ENCODE measurements at places on chromosomes 5 and 9.

DNA sequence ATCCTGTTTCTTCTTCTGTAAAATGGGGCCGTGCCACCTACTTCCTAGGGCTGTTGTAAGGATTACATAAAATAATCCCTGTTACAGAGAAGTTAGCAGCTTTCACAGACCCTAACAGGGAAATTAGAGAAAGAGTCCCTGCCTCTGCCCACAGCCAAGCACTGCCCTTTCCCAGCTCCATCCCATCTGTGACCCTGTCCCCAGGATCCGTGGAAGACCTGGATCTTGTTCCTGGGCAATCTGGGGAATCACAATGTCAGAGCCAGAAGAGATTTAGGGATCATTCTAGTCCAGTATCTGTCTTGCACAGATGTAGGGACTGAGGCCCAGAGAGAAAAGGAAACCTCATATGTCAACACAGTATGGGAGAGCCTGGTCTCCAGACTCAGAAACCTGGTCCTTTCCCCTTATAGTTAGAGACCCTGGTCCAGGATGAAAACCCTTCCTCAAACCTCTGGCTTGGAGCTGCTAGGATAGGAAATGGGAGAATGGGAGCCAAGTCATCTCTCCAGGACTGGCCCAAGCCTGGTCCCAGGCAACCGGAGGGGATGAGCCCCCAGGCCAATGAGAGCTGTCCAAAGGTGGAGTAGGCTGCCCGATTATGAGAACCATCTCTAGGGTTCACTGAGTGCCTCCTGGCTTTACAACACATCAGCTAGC is 12.5 kb downstream of the LHX6 start:
- DNase-seq: no peak

- no peak for DNase-seq
These were observed 6.6 kb downstream of the GALNT10 start for GRCh38 chr5:154196955-154197652.

DNA sequence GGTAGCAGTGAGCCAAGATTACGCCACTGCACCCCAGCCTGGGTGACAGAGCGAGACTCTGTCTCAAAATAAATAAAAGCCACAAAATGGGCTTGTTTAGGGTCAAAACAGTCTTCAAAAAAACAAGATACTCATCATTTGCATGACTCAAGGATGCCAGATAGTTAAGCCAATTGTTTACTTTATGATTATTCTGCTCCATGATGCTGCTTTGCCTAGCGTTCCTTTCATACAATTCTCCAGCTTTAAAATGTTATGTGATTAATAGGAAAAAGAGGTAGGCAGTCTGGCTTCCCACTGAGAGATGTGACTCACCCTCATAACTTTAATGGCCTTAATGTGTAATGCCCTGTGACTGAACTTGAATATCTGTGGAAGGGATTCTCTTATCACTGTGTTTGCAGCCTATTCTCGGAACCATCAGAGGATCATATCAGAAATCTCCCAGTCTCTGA is 364.6 kb upstream of the TRPC7 start:
- no peak for DNase-seq

- no peak for DNase-seq
These were observed 66.4 kb upstream of the PLPP1 start for GRCh38 chr5:55601204-55601618.

- DNase-seq: no peak
These were observed 10.0 kb upstream of the ATG10 start for GRCh38 chr5:81961651-81962440.

- DNase-seq: no peak
These were observed 9.2 kb downstream of the EEIG1 start for GRCh38 chr9:127971357-127972235.

GRCh38 chr9:101254733-101255433 is 129.9 kb downstream of the BAAT start:
- DNase-seq: no peak

DNA sequence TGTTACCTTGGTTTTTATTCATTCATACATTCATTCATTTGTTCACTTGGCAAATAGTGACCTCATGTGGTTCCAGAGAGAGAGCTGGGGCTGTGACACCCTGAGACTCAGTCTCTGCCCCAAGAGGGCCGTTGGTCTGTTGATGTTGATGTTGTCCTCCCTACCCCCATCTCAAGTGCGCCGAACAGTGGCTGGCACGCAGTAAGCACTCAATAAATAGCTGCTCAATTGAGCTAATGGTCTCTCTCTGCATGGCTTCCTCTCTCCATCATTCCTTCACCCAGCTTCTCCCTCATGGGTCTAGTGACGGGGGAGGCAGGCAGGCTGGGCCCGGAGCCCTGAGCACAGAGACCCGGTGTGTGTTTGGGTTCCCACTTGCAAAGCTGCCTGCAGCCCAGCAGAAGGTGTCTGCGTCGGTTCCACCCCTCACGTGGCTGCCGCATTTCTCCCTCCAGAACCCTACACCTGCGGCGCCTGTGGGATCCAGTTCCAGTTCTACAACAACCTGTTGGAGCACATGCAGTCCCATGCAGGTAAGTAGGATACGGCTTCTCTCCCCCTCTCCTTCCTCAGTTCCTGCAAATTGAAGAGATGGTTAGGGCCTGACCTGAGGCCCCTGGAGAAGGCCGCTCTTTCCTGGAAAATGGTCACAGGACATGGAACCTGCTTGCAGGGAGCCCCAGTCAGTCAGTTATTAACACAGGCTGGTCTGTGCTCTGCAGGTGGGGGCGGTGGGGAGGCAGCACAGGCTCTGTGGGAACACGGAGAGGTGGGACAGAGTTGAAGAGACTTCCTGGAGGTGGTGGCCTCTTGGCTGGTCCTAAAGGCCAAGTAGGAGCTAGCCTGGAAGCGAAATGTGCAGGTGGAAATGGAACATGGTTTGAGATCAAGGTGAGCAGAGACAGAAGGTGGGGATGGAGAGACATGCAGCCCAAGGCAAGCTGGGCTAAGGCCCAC is 42.0 kb downstream of the AMBP start:
- no peak for DNase-seq

GRCh38 chr9:86722706-86723075 is 224.6 kb downstream of the GAS1 start:
- no peak for DNase-seq

DNA sequence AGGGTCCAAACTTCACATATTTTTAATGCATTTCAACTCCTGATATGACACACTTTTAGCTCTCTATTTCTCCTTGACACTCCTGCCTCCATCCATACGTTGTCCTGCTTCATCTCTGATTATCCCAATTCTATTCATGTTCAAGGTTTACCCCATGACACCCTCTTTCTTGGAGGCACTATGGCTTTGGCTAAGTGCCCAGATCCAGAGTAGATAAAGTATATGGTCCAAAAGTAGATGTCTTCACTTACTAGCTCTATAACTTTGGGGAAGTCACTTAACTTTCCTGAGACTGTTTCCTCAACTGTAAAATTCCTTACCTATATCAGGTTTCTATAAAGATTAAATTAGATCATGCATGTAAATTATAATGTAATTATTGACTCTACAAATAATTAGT is 36.1 kb downstream of the SLC22A5 start:
- no peak for DNase-seq

DNA sequence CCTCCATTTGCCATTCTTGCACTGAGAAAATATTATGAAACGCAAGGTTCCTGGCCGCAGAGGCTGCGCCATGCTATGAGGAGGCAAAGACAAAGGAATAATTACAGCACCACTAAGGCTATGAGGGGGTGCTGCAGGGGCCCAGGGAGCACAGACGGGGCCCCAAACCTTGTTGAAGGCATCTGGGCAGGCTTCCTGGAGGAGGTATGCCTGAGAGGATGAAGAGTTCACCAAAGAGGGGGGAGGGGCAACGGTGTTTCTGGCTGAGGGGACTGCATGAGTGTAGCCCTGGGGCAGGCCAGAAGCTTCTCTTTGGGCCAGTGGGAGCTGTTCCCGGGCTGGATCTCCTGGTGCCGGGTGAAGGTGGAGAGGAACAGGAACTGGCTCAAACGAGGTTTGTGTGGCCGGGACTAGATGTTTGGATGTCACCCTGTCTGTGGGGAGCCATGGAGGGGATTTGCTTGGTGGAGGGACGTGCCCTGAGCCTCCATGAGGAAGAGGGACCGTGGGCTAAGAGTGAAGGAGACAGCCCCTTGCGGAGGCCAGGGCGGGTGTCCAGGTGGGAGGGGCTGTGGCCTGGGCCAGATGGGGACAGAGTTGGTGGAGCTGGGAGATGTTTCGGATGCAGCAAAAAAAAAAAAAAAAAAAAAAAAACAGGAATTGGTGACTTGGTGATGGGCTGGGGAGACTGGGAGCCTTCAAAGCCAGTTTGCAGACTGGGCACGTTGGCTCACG is 28.2 kb downstream of the PTGES start:
- DNase-seq: no peak

GRCh38 chr5:36982146-36982545 is 105.6 kb downstream of the NIPBL start:
- no peak for DNase-seq

DNA sequence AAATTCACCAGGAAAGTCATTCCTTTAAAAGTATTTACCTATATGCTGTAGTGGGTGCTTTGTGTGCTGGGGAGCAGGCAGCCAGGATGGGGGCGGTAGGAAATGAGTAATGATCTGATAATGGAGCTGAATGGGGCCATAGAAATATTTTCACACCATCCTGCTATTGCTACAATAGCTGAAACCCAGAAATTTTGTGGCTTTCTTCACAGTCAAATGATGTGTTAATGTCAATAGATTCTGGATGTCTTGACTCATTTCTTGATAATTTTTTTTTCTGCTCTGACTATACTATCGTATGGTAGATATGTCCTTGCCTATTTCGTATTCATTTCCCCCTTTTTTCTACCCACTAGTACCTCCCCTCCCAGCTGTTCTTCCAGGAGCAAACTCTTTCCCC is 59.5 kb downstream of the RORB start:
- DNase-seq: peak; percentile 3

DNA sequence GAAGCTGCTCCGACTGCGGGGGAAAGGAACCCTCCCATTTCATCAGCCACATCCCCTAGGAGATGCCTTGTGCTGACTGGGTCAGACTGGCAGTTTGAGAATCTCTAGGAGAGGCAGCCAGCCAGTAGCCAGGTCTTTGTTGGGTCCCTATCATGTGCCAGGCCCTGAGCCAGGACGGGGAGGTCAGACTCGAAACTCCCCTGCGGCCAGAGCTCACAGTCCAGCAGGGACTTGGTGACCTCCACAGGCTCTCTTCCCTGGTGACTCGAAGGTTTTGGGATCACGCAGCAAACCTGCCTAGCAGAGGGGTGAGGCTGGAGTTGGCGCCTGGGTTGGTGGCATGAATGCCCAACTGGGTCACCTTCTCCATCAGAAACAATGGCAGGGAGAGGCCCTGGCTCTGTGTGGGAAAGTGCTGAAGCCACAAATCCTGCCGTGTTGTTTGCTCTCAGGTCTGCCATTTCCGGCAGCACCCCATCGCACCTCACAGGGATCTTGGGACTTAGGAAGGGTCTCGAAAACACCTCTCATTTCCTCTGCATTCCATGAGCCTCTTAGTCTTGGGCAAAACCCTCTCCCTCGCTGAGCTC is 14.4 kb upstream of the ORM1 start:
- no peak for DNase-seq

GRCh38 chr5:132369007-132369473 is 470 bp upstream of the SLC22A5 start:
- DNase-seq: no peak

GRCh38 chr9:27622693-27623340 is 49.5 kb upstream of the C9orf72 start:
- no peak for DNase-seq

GRCh38 chr9:98811051-98811650 is 3.7 kb downstream of the GALNT12 start:
- DNase-seq: no peak

GRCh38 chr9:111178331-111179055 is 140.2 kb upstream of the LPAR1 start:
- no peak for DNase-seq

- no peak for DNase-seq
These were observed 237.1 kb downstream of the CACNA1B start for GRCh38 chr9:138114501-138115245.

- no peak for DNase-seq
These were observed 403.9 kb downstream of the ZNF608 start for GRCh38 chr5:124342584-124342983.

GRCh38 chr9:78236551-78236910 is 656 bp downstream of the CEP78 start:
- no peak for DNase-seq

DNA sequence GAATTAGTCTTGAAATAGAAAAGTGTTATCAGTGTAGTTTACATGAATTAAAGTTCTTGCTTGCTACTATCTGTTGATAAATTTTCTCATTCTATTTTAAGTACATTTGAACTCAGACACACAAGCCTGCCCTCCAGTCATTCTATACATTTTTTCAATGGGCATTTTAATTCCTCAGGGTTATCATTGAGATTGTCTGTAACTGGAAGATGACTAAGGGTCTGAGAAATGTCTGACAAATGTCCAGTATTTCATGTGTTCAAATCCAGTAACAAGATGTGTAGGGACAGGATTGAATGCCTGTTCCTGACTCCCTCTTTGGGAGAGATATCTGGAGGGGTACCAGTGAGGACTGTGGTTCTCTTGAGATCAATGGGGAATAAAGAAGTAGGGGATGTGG is 223.9 kb upstream of the ADAMTSL1 start:
- no peak for DNase-seq

GRCh38 chr9:73441223-73441622 is 289.6 kb downstream of the ANXA1 start:
- DNase-seq: no peak

- no peak for DNase-seq
These were observed 52.5 kb downstream of the CXXC5 start for GRCh38 chr5:139700711-139701055.

GRCh38 chr5:60207040-60207439 is 313.5 kb upstream of the PDE4D start:
- DNase-seq: no peak

DNA sequence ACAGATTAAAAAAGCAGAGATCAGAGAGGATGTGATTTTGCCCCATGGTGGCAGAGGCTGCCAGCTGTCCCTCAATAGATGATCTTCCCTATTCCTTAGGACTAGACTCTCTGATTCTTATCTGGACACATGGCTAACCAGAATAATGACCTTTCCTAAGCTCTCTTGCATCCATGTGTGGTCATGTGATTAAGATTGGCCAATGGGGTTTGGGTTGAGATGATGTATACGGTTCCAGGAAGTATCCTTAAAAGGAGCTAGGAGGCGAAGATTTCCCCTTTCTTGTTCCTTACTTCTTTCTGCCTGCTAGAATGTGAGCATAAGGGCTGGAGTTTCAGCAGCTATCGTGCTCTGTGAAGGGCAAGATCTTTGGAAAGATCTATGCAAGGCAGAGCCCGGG is 39.8 kb downstream of the FOXI1 start:
- no peak for DNase-seq

- no peak for DNase-seq
These were observed 22.6 kb downstream of the RMI1 start for GRCh38 chr9:84003246-84003645.

GRCh38 chr9:93810028-93810971 is 144.9 kb downstream of the BARX1 start:
- no peak for DNase-seq

DNA sequence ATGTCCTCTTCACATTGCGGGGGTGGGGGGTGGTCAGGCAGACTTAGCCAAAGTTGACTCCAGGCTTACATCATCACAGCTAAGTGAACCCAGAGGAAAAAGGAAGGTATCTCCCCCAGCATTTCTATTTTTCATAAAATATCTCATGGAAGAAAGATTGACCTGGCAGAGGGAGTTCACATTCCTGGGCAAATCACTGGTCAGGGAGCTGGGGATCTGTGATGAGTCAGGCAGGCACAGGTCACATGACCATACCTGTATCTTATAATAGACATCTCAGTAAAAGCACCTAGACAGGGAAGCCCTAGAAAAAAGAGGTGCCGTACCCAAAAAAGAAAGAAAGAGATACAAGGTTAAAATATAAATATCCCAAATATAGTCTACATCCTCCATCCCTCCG is 57.3 kb upstream of the WWC1 start:
- DNase-seq: no peak

- no peak for DNase-seq
These were observed 10.6 kb downstream of the SNAPC4 start for GRCh38 chr9:136389396-136389795.

Data from stimulated activated CD4-positive, alpha-beta T cell treated with anti-CD3 and anti-CD28 coated beads, Interleukin-15, amount 100 ng/mL, for 48 hours (primary cell).